NCI-H1105 (cell line): ENCODE measurements at places on chromosomes 6 and 20.

GRCh38 chr6:16441262-16441661 lies 202.9 kb downstream of the GMPR start:
- DNase-seq, result no peak

DNA sequence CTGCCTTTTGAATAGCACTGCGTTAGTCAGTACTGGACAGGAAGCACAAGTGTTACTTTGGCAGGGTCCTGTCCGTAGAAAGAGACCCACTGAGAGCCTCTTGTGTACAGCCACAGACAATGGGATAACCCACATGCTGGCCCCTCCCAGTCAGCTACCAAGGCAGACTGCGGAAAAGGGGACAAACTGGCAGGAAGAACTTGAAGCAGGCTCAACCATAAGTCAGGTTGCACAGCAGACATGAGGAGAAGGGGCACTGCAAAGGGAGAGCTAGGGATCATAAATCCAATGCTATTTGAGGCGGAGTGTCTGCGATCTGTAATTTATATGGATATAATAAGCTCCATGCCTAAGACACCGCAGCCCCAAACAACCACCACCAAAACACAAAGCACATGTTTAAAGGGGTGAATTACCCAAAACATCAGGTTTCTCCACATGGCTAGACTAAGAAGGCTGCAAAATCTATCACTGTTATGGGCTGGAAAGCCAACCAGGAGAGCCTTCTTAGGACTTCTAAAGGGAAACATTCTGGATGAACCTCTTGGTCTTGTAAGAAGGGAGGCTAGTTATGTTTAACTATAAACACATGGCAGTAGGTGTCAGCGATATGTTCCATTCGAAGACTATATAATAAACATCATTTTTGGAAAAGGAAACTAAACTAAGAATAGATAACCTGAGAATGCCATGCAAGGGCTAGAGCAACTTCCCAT lies 141.7 kb downstream of the BACH2 start:
- no peak for DNase-seq

GRCh38 chr6:155510879-155511278 lies 55.2 kb upstream of the NOX3 start:
- no peak for DNase-seq

DNA sequence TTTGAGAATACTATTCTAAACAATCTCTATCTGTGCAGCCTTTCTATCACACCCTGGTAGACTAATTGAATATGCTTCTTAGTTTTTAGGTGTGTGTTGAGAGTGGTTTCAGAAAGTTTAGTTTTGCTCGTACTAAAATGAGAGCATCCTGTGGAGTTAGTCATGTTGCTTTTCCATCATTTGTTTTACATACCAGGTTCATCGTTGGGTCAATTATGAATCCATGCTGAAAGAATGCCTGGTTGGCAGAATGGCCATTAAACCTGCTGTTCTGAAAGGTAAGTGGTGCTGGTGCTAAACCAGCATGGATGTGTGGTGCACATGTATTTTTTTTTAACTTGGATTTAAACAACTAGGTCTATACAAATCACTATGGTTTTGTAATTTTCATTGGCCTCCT lies 49.3 kb downstream of the CYB5R4 start:
- no peak for DNase-seq

- DNase-seq, result no peak
These were observed 837 bp downstream of the TRAM2 start for GRCh38 chr6:52576054-52576391.
